ENCODE measurements at places on chromosomes 7 and 10.

DNA sequence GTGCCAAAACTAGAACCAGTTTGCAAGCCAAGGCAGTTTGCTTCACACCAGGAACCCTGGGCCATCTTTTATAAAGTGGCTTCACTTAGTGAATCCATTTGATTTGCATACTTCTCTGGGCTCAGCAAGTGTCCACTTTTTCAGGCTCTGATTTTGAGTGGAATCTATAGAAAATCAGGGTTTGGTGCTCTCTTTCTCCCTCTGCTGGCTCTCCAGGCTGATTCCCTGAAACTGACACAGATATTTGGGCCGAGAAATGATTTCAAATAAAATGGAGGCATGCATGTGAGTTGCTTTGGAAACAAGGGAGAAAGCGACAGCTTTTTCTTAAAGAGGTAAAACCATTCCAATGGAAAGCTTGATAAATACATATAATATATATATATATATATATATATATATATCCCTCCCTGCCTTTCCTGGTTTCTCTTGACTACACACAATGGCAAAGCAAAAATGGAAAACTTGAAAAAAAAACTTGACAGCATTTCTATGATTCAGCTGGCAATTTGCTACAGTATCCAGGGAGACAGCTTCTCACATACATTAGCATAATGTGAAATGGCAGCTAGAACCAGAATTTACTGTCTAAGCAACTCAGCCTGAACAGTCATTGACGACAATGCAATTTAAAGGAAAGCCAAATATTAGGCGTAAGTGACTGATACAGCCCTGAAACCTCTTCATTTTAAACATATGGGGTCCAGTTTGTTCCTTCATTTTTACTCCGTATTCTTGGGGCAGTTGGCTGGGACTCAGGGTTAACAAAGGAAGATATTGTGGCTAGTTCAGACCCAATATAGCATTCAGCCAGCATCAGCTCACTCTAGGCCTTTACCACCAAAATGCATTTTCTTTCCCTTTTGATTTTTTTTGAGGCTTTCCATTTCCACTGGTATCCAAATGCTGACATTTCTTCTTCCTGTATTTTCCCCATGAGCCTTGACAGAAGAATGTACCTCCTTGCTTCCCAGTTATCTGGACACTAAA is 188.5 kb downstream of the TMEM178B start:
- DNase-seq, result no peak

GRCh38 chr10:2214092-2214491 is 476.8 kb upstream of the ADARB2 start:
- DNase-seq, result no peak

DNA sequence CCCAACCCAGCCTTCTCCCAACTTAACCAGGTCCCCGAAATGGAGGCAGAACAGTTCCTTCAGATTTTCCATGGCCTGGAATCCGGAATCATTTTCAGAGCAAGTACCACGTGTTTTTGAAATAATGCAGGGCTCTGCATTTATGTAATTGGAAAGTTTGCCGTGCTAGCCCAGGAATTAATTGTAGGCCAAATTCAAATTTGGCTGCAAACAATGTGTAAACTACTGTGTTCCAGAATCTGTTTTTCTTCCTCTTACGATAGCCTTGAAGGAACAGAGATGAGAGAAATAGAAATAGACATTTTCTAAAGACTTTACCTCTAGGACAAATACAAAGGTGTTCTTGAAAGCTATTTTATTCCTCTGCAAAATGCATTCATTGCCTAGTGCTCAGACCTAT is 77.4 kb downstream of the FAM107B start:
- DNase-seq, result no peak

DNA sequence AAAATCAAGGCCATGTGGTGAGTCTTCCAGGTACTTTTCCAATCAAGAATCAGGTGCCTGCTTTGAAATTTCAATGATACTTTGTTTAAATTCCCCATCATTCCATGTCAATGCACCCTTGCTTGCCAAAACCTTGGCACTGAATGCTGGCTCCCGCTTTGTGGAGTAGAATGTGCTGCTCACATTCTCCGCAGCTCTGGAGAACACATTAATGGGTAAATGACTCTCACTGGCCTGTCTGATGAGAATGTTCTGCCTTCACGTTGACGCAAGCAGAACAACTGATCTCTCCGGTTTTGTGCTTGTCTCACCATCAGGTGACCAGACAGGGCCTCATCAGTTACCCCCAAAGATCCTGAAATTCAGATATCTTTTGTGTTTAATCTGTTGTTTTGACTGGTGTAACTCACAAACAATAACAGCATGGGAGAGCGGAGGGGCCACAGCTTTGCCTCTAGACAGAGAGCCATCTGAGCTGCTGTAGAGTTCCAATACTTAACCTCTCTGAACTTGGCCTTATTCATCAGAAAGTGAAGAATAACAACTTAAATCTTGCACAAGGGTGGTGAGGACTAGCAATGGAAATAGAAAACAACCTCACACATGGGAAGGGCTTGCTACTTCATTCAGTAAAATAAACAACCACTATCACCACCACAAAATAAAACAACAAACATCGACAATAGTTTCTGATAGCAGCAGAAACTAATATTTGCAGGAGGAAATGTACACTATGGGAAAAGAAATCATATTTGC is 276.9 kb upstream of the IGFBP3 start:
- no peak for DNase-seq

GRCh38 chr7:108358553-108358952 is 97.7 kb downstream of the NRCAM start:
- peak; percentile 96 for DNase-seq

- DNase-seq, result no peak
These were observed 146.4 kb downstream of the ANLN start for GRCh38 chr7:36535866-36536664.

DNA sequence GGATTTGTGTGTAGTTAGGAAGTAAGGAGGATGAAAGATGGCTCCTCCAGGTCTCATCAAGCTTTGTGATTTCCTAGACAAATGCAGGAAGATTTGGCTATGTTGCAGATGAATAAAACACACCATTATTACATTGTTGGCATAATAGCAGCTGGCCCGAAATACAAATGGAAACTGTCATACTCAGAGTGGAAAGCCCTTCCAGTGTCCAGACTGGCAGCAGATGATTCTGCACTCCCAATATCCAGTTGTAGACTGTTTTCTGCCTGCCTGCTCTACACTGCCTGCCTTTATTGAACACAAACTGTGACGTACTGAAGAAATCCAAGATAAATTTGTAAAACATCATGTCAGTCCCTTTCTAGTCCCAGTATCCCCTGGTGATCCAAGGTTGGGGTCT is 99.7 kb upstream of the FZD1 start:
- DNase-seq, result no peak

DNA sequence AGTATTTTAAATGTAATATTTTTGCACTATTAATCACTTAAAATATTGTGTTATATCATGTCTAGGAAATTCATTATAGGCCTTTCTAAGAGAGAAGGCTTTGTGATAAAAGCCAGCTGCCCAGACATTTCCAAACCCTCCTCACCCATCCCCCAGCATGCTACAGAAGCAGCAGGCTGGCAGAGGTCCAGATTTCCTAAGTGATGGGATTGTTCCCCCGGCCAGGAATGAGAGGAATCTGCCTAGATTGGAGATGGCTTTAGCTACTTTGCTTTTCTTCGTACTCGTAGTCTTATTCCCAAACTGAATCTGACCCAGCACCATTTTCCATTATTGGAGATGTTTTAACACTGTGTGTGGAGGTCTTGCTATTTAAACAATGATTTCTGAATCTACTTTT is 29.4 kb downstream of the CDK14 start:
- no peak for DNase-seq

GRCh38 chr10:75111907-75112679 is 637 bp downstream of the SAMD8 start:
- no peak for DNase-seq

DNA sequence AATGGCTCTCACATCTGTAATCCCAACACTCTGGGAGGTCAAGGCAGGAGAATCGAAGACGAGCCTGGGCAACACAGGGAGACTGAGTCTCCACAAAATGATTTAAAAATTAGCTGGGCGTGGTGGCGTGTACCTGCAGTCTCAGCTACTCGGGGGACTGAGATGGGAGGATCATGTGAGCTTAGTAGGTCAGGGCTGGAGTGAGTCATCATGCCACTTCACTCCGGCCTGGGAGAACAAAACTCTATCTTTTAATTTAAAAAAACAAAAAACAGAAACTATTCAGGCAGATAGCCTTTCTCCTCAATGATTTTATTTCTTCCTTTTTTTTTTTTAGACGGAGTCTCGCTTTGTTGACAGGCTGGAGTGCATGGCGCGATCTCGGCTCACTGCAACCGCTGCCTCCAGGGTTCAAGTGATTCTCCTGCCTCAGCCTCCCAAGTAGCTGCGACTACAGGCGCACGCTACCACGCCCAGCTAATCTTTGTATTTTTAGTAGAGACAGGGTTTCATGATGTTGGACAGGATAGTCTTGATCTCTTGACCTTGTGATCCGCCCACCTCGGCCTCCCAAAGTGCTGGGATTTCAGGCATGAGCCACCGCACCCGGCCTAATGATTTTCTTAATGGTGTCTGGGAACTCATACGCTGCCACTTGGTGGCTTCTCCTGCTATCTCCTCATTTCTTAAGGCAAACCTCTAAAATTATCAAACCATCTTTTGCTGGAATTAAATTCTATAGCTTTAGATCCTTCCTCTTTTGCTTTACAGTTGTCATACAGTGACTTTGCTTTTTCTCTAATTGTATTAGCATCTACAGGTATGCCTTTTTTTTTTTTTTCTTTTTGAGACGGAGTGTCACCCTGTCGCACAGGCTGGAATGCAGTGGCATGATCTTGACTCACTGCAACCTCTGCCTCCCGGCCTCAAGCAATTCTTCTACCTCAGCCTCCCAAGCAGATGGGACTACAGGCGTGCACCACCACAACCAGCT is 22.9 kb downstream of the SRPK2 start:
- DNase-seq, result no peak

DNA sequence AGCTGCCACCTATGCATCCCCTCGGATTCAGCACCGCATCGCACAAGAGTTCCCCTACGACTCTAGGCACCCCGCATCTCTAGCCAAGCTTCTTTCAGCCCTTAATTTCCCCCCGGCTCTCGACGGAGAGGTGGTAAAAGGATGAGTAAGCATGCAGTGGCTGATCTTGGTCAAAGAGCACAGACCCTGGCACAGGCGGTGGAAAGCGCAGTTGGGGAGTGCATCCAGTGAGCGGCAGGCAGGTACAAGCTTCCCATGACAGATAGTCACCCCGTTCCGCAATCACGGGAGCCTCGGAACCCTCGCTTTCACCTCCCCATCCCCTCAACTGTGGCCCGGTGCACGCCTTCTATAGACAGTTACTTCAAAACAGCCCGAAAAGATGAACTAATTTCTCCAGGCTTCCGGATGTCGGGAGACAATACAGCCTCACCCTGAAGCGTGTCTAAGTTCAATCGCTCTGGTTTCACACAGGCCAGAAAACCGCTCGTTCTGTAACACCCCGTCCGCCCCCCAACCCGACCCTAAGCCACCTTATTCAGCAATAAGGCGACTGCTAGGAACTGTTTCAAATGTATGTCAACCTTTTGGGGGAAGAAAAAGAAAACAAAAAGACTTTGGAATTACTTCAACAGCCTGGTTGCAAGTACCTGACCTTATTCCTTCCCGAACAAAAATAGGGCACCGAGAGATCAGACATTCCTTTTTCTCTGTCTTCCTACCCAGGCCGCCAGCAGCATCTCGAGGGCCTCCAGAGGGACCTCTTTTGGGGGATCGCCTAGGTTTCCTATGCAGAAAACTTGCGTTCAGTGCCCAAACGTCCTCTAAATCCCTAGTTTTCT is 1.4 kb downstream of the RHEB start:
- no peak for DNase-seq

DNA sequence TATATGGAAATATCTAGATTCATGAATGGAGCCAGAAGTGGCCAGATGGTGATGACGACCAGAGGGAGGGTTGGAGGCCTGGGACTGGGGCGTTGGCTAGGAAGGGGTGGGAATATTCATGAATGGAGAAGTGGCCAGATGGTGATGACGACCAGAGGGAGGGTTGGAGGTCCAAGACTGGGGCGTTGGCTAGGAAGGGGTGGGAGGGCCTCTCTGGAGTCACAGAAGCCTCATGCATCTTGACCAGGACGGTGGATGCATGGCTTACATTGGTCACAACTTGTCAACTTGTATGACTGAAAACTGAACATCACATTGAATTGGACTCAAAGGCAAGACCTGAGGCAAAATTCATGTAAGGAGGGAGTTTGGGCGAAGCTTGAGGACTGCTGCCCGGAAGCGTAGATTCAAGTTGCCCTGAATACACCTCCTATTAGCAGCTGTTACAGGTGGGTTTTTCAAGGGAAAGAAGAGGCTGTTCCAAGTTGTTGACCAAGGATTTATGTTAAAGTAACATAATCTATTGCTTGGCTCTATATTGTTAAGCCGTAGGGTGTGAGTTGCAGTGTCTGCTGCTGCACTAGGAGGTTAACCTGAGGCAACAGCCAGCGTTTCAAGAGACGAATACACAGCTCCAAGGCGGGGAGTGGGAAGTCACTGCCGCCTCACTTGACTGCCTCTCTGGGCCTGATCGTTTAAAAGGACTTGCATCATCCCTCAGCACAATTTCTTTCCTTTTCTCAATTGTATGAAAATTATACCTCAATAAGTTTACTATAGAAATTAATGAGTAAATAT is 55.1 kb upstream of the FAM20C start:
- no peak for DNase-seq

DNA sequence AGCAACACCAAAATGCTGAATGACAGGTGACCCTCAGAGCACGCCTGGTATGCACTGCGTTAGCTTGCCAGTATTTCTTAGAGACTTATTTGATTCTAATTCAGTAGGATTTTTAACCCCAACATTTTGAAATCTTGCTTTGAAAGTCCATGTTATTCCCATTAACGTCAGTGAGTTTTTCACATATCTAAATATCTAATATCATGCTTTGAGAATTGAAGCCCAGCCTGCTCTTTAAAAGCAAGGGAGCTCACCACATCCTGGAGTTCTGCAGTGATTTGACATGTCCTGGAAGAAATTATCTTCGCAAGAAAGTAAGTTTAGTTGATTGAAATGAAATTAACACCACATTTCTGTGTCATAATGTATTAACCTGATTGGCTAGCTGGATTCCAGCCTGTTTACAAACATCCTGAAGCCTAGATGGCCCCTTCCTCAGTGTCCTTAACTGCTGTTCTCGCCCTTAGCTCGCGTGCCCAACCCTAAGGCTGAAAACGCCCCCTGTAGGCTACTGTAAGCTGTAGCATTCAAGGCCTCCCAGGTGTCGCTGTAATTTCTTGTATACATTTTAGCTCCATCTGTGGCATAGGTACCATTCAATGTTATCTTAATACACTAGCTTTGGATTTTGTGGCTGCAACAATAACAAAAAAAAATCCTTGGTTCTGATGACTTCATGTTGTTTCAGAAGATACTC is 191.5 kb downstream of the MGMT start:
- DNase-seq, result no peak

- DNase-seq, result no peak
These were observed 43.0 kb upstream of the NAMPT start for GRCh38 chr7:106327538-106328481.

DNA sequence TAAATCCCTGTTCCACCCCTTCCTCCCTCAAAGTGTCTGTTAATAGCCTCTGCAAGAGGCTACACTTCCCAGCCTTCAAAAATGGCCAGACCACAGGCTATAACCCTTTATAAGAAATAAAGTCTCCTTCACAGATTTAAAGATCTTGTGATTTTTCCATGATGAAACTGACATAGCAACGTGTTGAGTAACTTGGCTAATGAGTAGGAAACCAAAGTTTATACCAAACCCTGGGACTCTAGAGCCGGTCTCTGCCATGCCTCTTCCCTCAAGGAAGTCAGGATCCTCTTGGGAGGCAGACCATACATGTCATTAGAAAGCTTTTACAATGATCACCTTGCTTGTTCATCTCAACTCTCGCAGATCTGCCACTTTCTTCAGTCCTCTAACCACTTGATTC is 44.4 kb downstream of the GRM8 start:
- no peak for DNase-seq

Measured in NCI-H2081 treated with DMSO at 0.1 percent for 48 hours (cell line).